ENCODE measurements at places on chromosomes 16 and 17.
A peak's percentile ranks its signal among the peaks of the same experiment; 100 is the strongest.

- DNase-seq: no peak
Observed at GRCh38 chr16:48133455-48134211, 22.2 kb downstream of the ABCC12 start.

DNA sequence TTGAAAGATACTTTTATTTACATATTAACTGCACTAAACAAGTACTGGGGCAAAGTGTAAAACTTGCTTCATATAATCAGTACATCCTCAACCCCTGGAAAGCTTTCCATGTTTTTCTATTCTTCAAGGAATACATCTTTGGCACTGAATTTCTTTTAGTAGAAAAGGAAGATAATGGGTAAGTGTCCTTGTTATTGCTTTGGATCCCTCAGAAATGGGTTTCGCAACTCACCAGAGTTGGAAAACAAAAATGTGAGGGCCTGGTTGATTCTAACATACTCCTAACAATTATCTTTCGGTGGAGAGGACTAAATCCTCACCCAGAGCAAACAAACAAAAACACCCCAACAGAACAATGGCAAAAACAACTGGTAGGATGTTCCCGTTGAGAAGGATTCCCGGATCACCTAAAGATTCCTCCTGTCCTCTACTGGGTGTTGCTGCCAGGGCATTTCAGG lies 120.4 kb downstream of the PARN start:
- DNase-seq: no peak

- no peak for DNase-seq
Observed at GRCh38 chr17:30000755-30001257, 59.4 kb downstream of the EFCAB5 start.

GRCh38 chr16:57516176-57516725 lies 20.1 kb downstream of the CCDC102A start:
- no peak for DNase-seq

DNA sequence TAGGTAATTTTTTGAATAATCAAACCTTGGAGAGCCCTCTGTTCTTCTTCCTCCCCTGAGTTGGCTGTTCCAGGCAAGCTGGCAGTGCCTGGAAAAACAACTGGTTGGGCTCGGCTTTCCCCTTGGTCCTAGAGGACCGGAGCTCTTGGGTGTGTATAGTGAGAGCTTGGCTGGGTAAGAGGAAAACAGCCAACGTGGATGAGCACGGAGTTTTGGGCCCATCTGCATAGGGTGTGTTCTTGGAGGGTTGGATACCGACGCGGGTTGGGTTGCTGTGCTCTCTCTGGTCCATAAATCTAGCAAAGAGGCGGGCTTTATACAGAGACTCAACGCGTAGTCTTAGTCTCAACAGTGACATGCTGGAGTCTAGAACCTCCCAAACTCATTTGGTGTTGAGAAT lies 23.2 kb downstream of the ITGB3 start:
- DNase-seq: no peak

DNA sequence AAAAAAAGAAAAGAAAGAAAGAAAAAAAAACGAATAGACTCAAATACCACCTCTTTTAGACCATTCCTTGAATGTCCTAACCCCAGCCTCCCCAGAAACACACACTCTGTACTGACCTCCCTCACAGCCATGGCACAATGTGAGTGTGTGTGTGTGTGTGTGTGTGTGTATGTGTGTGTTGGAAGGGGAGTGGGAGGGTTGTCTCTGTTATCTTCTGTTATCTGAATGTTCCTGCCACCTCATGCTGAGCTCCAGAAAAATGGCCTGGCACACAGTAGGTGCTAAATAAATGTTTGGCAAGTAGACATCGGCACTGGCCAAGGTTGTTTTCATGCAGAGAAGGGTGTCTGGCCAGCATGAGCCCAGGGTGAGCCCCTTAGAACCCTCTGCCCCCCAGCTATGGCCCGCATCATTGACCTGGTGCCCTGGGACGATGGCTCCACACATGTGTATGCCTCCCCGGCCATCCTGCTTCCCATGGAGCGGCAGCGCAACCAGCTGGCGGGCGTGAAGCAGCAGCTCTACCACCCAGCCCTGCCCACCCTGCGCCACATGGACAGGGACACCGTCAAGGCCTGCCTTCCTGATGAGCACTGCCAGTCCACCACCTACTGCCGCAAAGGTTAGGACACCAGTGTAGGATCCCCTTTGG lies 6.6 kb upstream of the CNGB1 start:
- DNase-seq: no peak

DNA sequence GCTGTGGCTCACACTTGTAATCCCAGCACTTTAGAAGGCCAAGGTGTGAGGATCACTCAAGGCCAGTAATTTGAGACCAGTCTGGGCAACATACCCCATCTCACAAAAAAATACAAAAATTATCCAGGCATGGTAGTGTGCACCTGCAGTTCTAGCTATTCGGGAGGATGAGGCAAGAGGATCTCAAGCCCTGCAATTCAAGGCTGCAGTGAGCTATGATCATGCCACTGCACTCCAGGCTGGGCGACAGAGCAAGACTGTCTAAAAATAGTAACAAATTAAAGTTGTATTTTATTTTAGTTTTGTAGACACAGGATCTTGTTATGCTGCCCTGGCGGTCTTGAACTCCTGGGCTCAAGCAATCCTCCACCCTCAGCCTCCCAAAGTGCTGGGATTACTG lies 18.2 kb downstream of the USP31 start:
- DNase-seq: no peak

DNA sequence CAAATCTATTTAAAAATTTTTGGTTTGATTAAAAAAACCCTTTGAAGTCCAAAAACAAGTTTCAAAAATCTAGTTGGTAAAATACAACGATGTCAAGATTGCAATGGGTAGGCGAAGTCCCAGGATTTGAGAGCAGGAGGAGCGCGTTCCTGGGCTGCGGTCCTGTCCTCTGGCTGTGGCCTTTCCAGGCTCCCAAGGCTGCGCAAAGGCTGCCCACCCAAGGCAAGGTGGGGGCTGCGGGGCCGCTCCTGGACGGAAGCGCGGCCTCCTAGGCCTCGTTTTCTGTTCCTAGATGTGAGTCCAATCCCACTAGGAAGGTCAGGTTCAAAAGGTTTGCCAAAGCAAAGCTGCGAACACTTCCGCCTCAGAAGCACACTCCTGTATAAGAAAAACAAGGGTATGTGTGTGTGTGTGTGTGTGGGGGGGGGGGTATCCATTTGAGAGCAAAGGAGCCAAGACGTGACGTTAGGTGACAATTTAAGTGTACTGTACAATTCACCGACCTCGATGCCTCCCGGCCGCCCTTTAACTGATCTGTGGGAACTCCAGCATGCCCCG lies 9.2 kb downstream of the AHSP start:
- DNase-seq: no peak

- no peak for DNase-seq
Observed at GRCh38 chr16:13478991-13479390, 441.0 kb upstream of the ERCC4 start.

- peak; percentile 95 for DNase-seq
Observed at GRCh38 chr16:69131839-69132423, 457 bp downstream of the CHTF8 start.

GRCh38 chr17:4950746-4951204 lies at the start of gene ENO3:
TSS of gene ENO3 (plus strand) at chr17:4951119. CDS start at chr17:4951830, 711 bp downstream.
- DNase-seq: no peak

- no peak for DNase-seq
Observed at GRCh38 chr17:40014375-40014980, 762 bp upstream of the CSF3 start.

DNA sequence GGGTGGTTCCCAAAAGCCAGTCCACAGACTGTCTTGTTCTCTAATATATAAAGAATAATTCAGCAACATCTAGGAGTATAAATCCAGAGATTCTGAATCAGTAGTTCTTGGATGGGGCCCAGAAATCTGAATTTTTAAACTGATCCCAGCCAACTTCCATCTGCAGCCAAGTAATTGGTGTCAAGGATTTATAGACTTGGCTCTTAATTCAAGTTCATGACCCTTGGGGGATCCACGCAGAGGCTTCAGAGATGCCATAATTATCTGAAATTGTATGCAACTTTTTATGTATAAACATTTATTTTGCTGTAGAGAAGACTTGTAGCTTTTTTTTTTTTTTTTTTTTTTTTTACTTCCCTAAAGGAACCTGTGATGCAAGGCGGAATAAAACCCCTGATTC lies 60.6 kb downstream of the HLF start:
- DNase-seq: no peak

DNA sequence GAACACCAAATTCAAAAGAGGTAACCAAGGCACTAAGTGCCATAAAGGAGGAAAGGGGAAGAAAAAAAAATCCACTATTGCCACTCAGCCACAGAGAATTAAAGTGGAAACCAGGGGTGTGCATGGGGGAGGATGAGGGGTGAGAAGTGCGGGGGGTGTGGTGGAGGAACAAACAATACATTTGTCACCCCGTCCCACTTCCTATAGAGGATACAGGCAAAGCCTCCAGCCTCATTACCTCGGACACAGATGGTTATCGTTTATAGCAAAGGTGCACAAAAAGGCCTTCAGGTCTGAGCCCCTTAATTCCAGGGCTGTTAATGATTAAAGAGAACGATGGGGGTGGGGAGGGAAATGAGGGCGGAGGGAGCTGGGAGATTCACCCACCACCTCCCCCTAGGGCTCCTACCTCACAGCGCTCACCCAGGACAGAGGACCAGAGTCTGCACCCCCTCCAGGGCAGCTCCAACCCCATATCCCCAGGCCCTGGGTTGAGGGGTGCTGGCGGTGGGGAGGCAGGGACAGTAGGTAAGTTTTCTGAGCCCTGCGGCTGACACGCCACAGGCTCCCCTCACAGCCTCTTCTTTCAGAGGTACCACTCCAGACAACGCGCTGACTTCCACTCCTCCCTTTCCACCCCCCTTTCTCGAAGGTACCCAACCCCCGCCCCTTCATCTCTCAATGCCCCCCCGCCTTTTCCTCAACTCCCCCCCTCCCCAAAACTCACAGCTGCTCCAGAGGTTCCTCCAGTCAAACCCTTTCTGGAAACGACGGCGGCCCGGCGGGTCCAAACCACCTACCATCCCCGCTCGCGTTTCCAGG lies 470 bp downstream of the DCUN1D3 start:
- DNase-seq: peak; percentile 52

DNA sequence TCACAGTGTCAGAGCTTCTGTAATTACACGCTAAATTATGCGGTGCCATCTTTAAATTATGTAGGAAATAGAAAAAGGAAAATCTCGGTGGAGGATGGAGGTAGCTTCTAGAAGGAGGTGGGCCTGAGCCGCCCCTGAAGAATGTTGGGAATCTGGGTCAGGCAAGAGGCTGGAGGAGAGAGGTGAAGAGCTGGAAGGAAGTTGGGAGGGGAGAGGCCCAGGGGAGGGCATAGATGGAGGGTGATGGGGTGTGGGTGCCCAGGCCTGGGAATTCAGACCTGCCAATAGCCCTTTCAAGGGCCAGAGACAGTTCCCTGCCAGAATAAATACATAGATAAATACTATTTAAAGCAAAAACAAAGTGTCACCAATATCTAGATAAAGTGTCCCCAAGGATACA lies 415.0 kb upstream of the HSBP1 start:
- DNase-seq: no peak

DNA sequence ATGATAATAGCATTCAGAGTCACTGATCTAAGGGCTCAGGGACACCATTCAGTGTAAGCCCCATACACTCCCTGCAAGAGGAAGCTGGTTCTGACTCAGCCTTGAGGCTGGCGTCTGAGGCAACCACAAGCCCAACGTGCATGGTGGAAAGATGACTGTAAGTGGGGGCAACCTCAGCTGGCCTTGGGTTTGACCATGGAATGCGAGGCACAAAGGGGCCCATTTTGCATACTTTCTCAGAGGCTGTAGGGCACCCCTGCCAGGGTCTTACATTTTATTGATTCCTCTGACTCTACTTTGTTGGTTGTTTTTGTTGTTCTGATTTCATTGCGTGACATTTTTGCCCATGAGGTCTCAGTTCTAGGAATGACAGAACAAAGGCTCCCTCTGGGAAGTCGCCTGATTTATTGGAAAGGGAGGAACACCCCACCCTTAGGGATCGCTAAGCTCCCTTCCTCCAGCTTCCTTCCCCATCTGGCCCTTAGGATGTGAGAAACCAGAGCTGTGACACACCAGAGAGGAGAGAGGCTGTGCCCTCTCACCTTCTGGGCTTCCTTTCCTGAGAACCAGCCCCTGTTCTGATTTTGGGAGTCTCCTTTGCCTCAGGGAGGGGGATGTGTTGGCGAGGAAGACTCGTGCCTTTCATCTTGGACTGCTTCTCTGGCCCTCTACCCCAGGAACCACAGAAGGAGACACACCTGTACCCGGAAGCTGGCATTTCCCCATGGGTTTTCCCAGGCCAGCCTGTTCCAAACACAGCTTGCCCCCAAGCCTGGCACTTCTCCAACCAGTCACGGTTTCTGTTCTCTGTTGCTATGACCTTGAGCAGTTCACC lies 5.6 kb upstream of the CIITA start:
- peak; percentile 64 for DNase-seq

- no peak for DNase-seq
Observed at GRCh38 chr17:45225051-45225700, 3.5 kb downstream of the FMNL1 start.

GRCh38 chr16:27407133-27407532 lies 5.2 kb downstream of the IL21R start:
- no peak for DNase-seq

DNA sequence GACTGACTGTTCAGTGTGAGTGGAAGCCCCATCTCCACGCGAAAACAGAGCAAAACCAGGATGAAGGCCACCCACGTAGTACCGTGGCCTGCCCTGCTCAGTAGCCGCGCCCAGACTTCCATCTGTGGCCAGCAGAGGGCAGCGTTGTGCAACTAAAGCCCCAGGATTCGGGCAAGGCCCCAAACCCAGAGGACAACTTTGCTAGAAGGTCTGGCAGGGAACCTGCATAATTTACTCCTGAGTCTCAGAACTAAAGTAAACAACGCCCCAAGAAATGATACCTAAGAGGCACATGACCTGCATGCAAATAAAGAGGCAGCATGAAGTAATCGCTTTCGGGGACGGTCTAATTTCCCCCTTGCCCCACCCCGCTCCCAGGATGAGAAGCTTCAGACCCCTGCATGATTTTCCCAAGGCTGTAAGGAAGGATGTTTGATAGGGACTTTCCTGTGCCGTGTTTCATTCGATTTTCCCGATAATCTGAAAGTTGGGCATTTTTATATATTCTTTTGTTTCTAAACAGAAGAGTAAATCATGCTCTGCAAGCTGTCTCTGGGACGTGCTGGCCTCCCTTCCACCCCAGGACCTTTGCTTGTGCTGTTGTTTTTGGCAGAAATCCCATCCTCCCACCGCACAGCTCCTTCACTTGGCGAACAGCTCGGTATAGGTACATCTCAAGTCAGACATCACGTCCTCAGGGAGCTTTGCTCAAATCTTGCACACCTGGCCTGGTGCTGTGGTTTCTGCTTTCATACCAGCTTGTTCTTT lies 18.6 kb downstream of the HSBP1 start:
- peak; percentile 88 for DNase-seq

GRCh38 chr17:20916383-20916782 lies 126.4 kb downstream of the USP22 start:
- DNase-seq: no peak

- DNase-seq: no peak
Observed at GRCh38 chr17:1779571-1780131, 17.8 kb downstream of the SERPINF1 start.

- DNase-seq: no peak
Observed at GRCh38 chr16:88784856-88785105, 239 bp downstream of the PIEZO1 start.

GRCh38 chr16:80971819-80972218 lies 34.9 kb downstream of the CMC2 start:
- DNase-seq: peak; percentile 31

GRCh38 chr17:20935740-20936139 lies 107.1 kb downstream of the USP22 start:
- DNase-seq: no peak

Measured in GM13977 (cell line).